A549 treated with DMSO at 1 μM for 4 hours (cell line): ENCODE measurements at places on chromosomes 1 and 21. TPM values are rescaled to one million over a fixed set of nuclear protein-coding genes. Genes with fewer than 3 reads are reported as not detected.

Gene HRNR
- total RNA-seq: not detected in 5 replicates

Gene FAM151A
- total RNA-seq: not detected in 5 replicates

Gene BGLAP
- total RNA-seq: 0.40 to 0.53 TPM (median 0.46 TPM) in 3 of 5 replicates, not detected in the others

Gene KLHL12
- 16.8 to 20.6 TPM (median 18.8 TPM) in 5 replicates for total RNA-seq

Gene KDF1
- not detected in 5 replicates for total RNA-seq

Gene AUNIP
- total RNA-seq: 6.0 to 8.5 TPM (median 6.3 TPM) in 5 replicates

Gene ADAM30
- not detected in 5 replicates for total RNA-seq

Gene MIXL1
- 0.07 to 0.10 TPM in 2 of 5 replicates, not detected in the others for total RNA-seq

Gene IL19
- not detected in 5 replicates for total RNA-seq

Gene PAQR6
- total RNA-seq: 3.2 to 3.9 TPM (median 3.8 TPM) in 5 replicates

Gene C1QTNF12
- 0.97 to 1.7 TPM (median 1.5 TPM) in 5 replicates for total RNA-seq

Gene HNRNPCL4
- not detected in 5 replicates for total RNA-seq

Gene F13B
- 0.05 to 0.13 TPM in 2 of 5 replicates, not detected in the others for total RNA-seq

Gene GSTM1
- not detected in 5 replicates for total RNA-seq

Gene SRSF11
- 74.3 to 86.3 TPM (median 80.3 TPM) in 5 replicates for total RNA-seq

Gene ZBTB8A
- 2.9 to 4.6 TPM (median 4.0 TPM) in 5 replicates for total RNA-seq

Gene KLF18
- not detected in 5 replicates for total RNA-seq

Gene MAP1LC3C
- 0.18 to 0.26 TPM (median 0.24 TPM) in 5 replicates for total RNA-seq

Gene EXO1
- total RNA-seq: 23.9 to 35.9 TPM (median 31.0 TPM) in 5 replicates

Gene TAS1R1
- not detected in 5 replicates for total RNA-seq

Gene TDRD10
- total RNA-seq: not detected in 5 replicates

Gene HSF2BP
- 1.2 to 2.0 TPM (median 1.6 TPM) in 5 replicates for total RNA-seq

Gene FAM167B
- total RNA-seq: 0.63 to 0.89 TPM (median 0.72 TPM) in 5 replicates

Gene SPOCD1
- 4.6 to 8.0 TPM (median 5.0 TPM) in 5 replicates for total RNA-seq

Gene ATP1A4
- not detected in 5 replicates for total RNA-seq

Gene USP25
- total RNA-seq: 11.2 to 14.5 TPM (median 12.9 TPM) in 5 replicates

Gene KLF17
- 0.18 to 0.64 TPM (median 0.31 TPM) in 5 replicates for total RNA-seq

Gene B3GALT2
- total RNA-seq: not detected in 5 replicates

Gene ZFP69
- total RNA-seq: not detected in 5 replicates

Gene OR2AK2
- not detected in 5 replicates for total RNA-seq

Gene OR6N1
- total RNA-seq: not detected in 5 replicates

Gene EDARADD
- 2.7 to 3.2 TPM (median 3.1 TPM) in 5 replicates for total RNA-seq

Gene CCNL2
- 40.1 to 58.5 TPM (median 55.1 TPM) in 5 replicates for total RNA-seq

Gene BEST4
- total RNA-seq: 0.15 to 0.66 TPM (median 0.37 TPM) in 5 replicates

Gene CYP4B1
- not detected in 5 replicates for total RNA-seq

Gene TRABD2B
- total RNA-seq: 0.20 to 0.72 TPM (median 0.34 TPM) in 5 replicates
